Hematopoietic multipotent progenitor cell treated with erythropoietin and hydrocortisone succinate and interleukin-3 and kit ligand, for 15 days (in vitro differentiated cells): ENCODE measurements at places on chromosomes 12 and 14.

GRCh38 chr12:107122452-107122958 lies 29.2 kb upstream of the CRY1 start:
- no peak for DNase-seq

GRCh38 chr14:53599221-53599945 lies 357.2 kb downstream of the BMP4 start:
- DNase-seq = no peak

GRCh38 chr14:74464785-74465184 lies 28.3 kb downstream of the NPC2 start:
- no peak for DNase-seq

GRCh38 chr12:68321140-68321539 lies 11.0 kb downstream of the MDM1 start:
- DNase-seq = no peak

GRCh38 chr12:9271875-9272274 lies 63.7 kb upstream of the PZP start:
- no peak for DNase-seq
